Omental fat pad (tissue), 4 donors: ENCODE measurements at places on chromosomes 4 and X.

DNA sequence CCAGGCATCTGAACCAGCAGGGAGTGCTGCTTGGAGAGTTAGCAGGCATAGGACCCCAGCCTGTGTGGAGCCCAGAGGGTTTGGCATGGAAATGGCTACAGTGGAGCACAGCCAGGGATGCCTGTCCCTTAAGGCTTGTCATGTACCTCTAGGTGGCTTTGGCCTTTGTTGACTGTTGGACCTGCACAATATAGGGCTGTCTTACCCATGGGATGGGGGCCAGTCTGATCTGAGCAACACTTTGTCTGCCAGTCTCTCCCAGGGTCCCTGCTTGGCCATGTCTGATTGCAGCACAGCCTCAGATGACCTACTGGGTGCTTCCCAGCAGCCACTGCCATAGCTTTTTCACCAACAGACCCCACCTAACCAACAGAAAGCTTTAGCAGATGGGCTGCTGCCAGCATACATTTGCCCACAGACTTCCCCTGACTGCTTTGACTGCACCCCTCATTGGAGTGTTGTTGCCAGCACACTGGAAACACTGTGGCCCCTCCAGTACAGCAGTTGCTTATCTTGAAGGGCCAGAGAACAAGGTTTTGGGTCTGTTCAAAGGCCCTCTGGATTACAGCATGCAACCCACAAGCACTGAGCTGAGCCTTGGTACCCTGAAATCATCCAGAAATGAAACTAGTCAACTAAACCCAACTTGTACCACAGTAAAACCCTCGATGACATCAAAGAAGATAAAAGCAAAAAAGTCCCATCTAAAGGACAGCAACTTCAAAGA, 22.1 kb downstream of the ANAPC10 start:
- no peak for DNase-seq

DNA sequence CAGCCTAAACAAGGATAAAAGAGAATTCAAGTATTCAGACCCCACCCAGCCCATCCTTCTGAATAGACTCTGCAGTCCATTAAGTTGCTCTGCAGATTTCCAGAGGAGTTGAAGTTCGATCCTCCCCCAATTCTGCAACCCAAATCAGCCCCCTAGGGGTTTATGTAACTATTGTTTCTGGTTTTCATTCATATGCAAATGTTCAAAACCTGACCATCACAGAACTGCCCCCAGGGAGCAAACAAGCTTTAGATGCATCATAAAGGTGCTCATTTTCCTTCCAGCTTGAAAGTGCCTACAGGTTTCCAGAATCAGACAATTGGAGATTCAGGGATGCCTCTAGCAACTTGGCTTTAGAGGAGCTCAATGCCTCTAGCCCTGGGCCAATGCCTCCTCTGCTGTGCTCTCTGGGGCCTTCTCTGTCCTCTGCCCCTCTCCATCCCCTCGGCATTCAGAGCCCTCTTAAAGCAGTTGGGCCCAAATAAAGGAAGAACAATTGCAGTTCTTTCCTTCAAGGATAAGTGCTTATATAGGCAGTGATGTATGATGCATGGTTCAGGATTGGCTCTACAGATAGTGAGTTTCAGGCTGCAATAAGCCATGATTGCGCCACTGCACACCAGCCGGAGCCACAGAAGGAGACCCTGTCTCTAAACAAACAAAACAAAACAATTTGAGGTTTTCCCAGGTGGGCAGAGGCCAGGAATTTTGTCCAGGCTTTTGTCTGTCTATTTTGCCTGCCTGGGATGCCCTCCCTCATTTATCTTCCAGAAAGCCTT, 23.5 kb upstream of the SPINK2 start:
- no peak for DNase-seq

DNA sequence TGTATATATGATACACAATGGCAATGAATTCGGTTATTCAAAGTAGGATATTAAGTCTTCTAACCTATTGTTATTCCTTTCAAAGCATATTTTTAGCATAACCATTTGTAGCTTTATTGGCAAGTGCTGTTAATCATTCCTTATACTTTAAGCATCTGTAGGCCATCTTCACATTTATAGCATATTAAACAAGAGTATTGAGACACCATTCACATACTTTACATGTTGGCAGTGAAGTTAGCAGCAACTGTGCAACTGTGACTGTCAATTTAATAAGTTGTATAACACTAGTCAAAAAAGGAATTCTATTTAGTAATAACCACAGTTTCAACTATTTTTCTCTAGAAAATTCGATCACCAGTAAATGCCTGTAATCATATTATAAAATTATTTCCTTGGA, 107.3 kb upstream of the MYOZ2 start:
- no peak for DNase-seq

DNA sequence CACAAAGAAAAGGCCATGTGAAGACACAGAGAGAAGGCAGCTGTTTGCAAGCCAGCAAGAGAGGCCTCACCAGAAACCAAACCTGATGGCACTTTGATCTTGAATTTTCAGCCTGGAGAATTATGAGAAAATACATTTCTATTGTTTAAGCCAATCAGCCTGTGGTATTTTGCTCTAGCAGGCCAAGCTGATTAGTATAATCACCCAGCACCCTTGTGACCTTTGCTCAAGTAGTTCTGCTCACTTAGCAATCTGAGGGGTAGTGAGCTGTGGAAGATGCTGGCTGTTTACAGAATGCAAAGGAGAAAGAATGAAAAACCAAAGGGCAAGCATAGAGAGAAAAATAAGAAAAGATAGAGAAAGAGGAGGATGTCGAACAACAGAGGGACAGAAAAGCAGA, 396.4 kb upstream of the BOD1L1 start:
- no peak for DNase-seq

GRCh38 chrX:46686003-46686645, 72.8 kb downstream of the SLC9A7 start:
- DNase-seq: no peak

GRCh38 chrX:43976205-43976604, 3.0 kb upstream of the NDP start:
- DNase-seq: no peak

DNA sequence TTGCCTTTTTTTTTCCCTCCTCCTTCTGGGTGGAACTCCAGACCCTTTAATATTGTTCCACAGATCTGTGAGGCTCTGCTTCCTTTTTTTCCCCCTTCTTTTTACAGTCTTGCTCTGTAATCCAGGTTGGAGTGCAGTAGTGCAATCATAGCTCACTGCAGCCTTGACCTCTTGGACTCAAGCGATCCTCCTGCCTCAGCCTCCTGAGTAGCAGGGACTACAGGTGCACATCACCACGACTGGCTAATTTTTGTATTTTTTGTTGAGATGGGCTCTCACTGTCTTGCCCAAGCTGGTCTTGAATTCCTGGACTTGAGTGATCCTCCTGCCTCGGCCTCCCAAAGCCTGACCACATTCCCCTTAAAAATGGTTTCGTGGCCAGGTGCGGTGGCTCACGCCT, 26.8 kb downstream of the NSD2 start:
- no peak for DNase-seq

DNA sequence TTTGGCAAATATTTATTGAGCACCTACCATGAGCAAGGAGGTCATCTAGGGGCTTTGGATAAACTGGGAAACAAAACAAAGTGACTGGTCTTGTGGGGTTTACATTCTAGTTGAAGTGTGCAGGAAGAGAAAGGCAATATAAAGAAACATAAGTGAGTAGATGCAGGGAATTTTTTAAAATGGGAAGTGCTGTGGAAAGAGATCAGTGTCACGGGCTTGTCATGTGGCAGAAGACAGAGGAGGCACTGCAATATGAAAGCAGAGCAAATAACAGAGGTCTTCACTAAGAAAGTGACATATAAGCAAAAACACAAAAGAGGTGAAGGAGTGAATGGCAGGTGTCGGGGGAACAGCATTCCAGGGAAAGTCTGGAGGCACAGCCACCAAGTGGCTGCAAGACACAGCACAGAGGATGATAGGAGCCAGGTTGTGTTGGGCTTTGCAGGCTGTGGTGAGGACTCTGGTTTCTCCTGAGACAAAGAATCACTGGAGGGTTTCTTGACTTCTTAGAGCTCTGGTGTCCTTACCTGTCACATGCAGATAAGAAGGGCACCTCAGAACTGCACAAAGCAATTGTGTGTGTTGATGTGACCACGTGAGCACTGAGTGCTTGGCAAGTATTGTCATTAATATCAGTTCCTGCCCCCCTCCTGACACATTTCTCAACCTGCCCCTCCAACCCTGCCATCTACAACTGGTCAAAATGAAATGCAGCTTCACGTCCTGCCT, 143.5 kb downstream of the TSPAN5 start:
- no peak for DNase-seq

GRCh38 chrX:135740681-135741149, 27.3 kb downstream of the CT45A1 start:
- DNase-seq: no peak

GRCh38 chr4:168995537-168996295, 14.3 kb downstream of the CBR4 start:
- no peak for DNase-seq

DNA sequence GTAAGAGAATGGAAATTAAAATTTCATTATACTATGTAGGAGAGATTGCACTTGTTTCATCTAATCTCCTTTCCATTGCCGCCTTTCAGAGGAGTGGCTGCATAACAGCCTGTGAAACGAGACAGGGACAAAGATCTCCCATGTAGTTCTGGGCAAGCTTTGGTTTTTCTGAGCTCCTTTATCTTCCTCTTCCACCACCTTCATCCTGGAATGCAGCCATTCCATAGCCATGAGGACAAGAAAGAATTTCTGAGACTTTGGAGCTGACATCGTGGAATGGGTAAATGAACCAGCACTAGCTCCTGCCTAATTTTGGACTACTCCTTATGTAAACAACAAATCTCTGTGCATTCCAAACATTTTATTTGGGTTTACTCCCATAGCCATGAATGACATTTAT, 1587.3 kb upstream of the TENM3 start:
- DNase-seq: no peak

GRCh38 chr4:163806653-163807052, 312.2 kb downstream of the TMA16 start:
- no peak for DNase-seq

- DNase-seq: no peak
Observed at GRCh38 chr4:18342847-18343246, 321.3 kb upstream of the LCORL start.

DNA sequence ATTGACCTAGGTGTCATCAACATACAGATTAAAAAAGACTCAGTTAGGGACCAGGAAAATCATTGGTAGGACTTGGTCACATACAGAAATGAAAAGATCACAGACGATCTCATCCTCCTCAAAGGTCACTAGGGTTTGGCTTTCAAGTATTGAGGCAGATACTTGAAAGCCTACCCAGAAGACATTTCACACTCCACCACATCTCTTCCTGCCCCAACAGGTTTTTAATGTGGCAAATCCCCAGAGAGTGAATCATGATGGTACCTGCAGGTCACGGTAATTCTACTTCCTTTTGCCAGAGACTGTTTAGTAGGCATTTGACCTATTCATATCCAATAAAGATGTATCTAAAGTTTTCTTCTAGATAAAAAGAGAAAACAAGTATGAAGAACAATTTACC, 44.1 kb downstream of the INPP4B start:
- DNase-seq: no peak

DNA sequence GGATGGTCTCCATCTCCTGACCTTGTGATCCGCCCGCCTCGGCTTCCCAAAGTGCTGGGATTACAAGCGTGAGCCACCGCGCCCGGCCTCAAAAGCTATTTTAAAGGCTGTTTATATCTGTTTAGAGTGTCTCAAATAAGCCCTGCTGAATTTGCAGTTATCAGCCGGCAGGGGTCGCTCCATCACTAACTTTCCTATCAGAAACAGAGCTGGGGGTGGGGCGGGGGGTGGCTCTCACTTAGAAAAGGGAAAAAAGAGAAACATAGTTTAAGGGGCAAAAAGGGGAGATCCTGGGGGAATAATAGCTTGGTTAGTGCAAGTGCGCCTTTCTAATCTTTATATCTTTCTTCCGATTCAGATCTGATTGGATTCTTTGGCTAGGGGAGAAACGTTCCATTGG, 450.7 kb downstream of the UBE2NL start:
- DNase-seq: no peak

GRCh38 chr4:4384837-4385236, 2.1 kb upstream of the NSG1 start:
- no peak for DNase-seq

DNA sequence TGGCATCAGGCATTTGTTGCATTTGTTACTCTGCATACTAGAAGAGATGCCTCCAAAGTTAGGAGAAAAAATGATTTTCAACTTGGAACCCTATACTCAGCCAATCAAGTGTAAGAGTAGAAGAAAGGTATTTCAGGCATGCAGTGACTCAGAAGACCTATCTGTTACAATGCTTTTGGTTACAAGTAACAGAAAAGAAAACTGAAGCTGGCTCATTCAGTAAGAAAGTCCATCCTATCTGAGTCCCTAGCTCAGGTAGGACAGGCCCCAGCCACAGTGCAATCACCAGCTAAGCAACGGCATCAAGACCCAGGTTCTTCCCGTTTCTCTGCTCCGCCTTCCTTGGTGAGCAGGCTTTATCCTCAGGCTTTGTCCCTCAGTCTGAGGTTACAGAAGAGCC, 23.3 kb downstream of the MECP2 start:
- DNase-seq: no peak

DNA sequence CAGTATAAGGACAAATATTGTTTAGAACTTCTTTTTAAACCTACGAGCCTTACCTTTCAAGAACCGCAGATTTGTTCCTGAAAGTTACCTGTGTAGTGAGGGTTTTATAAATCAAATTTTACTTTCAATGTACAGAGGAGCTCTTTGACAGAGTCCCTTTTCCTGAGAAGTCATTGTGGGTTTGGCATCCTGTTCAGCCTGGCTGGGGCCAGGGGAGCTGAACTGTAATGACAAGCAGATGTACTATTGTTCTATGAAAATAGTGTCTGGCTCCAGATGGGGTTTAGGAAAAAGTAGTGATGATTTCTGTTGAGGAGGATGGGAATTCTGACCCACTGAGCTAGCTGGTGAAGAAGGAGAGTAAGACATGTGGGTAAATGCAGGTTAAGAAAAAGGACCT, 196.2 kb upstream of the PGRMC2 start:
- no peak for DNase-seq
